ENCODE measurements at places on chromosomes 7 and 10.

DNA sequence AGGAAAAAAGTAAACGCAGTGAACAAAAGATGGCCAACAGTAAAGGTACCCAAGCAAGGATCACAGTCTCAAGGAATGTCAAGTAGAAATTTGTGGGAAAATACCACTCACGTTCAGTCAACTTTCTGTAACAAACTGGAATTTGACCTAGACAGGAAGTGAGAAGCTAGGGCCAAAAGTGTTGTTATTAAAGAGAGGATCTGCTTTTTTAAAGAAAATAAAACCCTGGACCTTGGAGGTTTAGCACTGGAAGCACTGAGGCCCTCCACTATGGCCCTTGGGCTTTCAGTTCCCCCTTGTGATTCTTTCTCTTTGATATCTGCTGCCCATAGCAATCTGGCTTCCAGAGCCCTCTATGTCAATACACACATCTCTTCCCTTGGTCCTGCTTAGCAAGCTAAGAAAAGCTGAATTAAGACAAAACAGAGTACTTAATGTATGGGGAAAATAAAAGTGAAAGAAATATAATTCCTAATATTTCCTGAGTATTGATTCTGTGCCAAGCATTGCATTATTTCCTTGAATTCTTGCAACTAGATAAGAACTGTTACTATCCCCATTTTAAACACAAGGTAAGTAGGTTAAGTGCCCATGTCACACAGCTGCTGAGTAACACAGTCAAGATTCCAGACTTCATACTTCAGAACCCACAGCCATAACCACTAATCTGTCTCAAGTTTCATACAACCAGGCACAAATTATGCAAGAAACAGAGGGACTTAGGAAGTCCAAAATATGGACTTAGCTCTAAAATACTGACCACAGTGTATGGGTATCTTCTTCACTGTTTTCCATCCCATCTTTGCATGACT, 2.6 kb upstream of the ZNF438 start:
- no peak for DNase-seq

DNA sequence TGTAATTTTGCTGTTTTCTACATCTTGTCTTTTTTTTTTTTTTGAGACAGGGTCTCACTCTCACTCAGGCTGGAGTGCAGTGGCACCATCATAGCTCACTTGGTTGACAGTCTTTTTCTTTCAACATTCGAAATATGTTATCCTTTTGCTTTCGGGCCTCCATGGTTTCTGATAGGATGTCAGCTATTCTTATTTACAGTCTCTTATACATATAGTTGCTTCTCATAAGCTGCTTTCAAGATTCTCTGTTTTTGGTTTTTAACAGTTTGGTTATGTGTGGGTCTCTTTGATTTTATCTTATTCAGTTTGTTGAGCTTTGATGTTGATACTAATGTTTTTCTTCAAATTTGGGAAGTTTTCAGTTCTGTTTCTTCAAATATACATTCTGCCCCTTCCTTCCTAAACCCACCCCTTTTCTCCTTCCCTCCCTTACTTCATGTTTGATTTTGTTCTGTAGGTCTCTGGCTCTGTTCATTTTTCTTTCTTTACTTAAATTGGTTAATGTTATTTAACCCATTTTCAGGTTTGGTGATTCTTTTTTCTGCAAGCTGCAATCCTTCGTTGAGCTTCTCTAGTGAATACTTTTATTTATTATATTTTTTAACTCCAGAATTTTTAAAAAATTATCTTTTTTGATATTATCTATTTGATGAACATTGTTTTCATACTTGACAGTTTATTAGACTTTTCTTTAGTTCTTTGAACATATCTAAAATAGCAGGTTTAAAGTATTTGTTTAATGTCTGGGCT, 19.3 kb downstream of the SEPTIN7 start:
- no peak for DNase-seq

GRCh38 chr10:24214762-24215161, 5.8 kb downstream of the KIAA1217 start:
- no peak for DNase-seq

DNA sequence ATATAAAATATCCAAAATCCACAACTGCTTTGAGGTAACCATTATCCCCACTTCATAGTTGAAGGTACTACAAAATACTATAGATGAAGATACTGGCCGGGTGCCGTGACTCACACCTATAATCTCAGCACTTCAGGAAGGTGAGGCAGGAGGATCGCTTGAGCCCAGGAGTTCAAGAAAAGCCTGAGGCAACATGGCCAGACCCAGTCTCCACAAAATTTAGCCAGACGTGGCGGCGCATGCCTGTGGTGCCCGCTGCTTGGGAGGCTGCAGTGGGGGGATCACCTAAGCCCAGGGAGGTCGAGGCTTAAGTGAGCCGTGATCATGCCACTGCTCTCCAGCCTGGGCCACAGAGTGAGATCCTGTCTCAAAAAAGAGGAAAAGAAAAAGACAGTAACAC, 21.7 kb downstream of the TMEM254 start:
- no peak for DNase-seq

- no peak for DNase-seq
Observed at GRCh38 chr10:127036987-127037386, 131.8 kb downstream of the DOCK1 start.

DNA sequence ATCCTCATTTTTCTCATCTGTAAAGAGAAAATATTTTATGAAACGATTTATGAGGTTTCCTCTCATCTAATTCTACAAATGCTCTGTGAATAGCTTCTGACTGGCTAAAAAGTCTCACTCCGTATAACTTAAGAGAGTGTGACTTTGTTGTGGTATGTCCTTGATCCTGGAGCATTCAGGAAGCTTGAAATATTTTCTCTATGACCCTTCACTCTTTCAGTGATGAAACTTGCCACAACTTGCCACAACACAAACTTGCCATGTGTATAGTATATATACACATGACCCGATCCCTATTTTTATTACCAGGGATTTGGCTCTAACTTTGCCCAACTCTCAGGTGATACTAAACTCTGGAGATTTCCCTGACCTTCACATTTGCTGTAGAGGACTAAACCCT, 74.1 kb downstream of the TES start:
- no peak for DNase-seq

DNA sequence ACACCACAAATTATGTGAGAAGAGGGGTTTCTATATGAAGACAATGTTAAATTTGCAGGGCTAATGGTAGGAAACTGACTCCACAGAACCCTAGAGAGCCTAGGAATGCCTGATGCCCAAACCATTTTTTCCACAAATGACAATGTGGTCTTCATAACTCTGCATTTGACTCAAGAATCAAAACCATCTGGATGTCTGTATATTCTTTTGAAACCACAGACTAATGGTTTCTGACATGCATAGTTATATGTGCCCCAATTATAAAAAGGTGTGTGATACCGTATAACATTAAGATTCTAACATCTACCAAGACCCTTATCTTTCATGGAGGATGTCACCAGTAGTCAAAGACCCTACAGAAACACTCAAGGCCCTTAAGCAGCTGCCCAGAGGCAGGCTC, 20.3 kb downstream of the SEC61G start:
- no peak for DNase-seq

DNA sequence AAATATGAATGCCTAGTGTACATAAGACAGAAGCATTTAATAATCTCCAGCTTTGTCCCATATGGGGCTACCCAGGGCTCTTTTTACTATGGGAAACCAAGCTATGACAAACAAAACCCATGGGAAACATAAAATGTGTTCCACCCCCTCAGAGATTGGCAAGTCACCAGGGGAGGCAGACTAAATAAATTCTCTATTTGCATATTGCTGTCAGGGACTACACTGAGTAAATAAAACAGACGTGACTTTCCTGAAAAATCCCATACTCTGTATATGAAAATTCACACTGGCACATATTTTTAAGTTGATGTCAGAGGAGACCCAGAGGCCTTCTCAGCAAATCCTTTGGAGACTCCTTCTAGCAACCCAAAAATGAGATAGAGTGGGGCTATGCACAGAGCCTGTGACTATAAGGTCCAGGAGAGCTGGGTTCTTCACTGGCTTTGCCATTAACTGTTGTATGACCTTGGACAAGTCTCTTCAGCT, 44.0 kb upstream of the HPSE2 start:
- DNase-seq = no peak

DNA sequence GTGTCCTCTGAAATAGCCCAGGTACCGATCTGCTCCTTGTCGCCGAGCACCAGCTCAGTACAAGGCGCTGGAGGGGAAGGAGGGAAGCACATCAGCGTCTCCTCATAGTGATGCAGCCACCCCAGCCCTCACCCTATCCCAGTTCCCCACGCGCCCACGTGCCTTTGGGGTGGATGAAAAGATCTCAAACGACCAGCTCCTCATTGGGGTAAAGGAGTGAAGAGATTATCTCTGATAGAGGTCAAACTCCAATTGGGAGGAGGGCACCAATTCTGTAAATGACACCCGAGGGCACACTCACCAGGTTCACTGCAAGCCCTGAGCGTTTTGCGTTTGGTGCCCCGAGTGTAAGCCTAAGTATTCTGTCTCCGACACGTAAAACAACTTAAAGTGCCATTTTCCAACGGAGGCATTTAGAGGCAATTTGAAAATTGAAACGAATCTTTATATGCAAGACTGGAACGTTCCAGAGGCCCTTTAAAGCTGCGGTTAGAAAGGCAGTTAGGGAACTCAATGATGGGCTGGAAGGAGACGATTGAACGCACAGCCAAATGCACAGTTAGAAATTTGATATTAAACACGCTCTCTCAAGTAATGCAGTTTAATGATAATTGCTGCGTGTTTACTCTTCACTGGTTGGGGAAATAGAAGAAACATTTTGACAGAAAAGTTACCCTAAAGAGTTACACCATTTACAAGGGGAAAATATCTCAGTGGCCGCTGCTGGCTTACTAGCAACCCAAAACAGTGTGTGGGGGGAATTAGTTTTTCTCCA, 8.9 kb upstream of the EMX2 start:
- DNase-seq = no peak

- peak; percentile 15 for DNase-seq
Observed at GRCh38 chr10:109956454-109957091, 33.3 kb upstream of the XPNPEP1 start.

DNA sequence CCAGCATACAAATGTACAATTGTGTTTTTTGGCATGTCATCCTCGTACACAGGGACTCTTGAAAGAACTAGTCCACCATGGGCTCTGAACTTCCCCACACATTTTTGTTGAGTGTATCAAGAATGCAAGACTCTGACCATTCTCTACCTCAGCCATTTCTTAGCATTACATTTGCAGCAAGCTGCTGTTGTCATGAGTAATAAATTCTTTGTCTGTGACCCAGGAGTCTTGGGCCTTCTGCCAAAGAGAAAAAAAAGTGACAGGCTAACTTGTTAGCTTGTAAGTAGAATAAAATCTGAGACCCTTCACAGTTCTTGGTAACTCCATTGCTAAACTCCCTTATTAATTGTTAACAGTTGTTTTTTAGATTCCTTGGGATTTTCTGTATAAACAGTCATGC, 542.3 kb upstream of the MBL2 start:
- no peak for DNase-seq

DNA sequence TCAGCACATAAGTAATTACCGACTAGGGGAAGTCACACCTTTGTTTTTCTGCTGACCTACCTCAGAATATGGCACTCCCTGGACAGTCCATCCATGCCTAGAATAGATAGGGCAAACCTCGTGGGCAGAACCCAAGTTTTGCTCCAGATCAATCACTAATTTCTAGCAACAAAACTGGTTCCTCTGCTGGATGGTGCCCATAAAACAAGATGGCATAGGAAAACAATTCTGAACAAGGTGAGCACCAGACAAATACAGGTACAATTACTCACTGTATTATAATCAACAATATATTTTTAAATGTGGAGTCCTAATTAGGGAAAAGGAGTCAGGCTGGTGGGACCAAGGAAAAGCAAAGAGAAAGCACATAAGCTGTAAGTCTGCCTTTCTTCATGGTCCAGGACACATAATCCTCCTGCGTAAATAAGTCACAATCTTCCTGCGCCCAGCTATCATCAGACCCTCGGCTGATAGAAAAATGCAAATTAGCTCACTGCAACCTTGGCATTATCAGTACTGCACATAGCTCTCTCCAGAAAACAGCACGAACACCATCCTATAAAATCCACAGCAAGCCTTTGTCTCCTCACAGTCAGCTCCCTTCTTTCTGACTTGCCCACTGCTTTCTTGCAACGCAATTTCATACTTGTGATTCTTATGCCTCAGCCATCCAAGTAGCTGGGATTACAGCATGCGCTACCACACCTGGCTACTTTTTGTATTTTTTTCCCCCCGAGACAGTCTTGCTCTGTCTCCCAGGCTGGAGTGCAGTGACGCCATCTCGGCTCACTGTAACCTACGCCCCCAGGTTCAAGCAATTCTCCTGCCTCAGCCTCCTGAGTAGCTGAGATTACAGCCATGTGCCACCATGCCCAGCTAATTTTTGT, 15.1 kb downstream of the URGCP start:
- no peak for DNase-seq

- no peak for DNase-seq
Observed at GRCh38 chr7:157584420-157584819, 247.6 kb downstream of the DNAJB6 start.

- DNase-seq = no peak
Observed at GRCh38 chr7:30965883-30966282, 2.1 kb downstream of the GHRHR start.

GRCh38 chr7:44764665-44765578, 16.3 kb downstream of the ZMIZ2 start:
- no peak for DNase-seq

- DNase-seq = peak; percentile 39
Observed at GRCh38 chr10:77836299-77836820, 90.2 kb downstream of the DLG5 start.
